A375 (cell line): ENCODE measurements at places on chromosomes 3 and 15. TPM values are rescaled to one million over a fixed set of nuclear protein-coding genes. Genes with fewer than 3 reads are reported as not detected.

THRB gene
- 9.2 and 12.8 TPM in 2 replicates for total RNA-seq

TP63 gene
- not detected in 2 replicates for total RNA-seq

KCNAB1 gene
- total RNA-seq: 0.41 and 1.3 TPM in 2 replicates

GRK7 gene
- not detected in 2 replicates for total RNA-seq

LNP1 gene
- total RNA-seq: 2.9 and 3.8 TPM in 2 replicates

TBC1D21 gene
- total RNA-seq: not detected in 2 replicates

MKRN2OS gene
- total RNA-seq: 0.19 TPM in 1 of 2 replicates, not detected in the other

BNC1 gene
- total RNA-seq: 2.3 and 3.1 TPM in 2 replicates

XCR1 gene
- not detected in 2 replicates for total RNA-seq

ANKRD34C gene
- not detected in 2 replicates for total RNA-seq

PRKAR2A gene
- 37.3 and 43.5 TPM in 2 replicates for total RNA-seq
